ENCODE measurements at places on chromosomes 5 and 9.
A peak's percentile ranks its signal among the peaks of the same experiment; 100 is the strongest.

DNA sequence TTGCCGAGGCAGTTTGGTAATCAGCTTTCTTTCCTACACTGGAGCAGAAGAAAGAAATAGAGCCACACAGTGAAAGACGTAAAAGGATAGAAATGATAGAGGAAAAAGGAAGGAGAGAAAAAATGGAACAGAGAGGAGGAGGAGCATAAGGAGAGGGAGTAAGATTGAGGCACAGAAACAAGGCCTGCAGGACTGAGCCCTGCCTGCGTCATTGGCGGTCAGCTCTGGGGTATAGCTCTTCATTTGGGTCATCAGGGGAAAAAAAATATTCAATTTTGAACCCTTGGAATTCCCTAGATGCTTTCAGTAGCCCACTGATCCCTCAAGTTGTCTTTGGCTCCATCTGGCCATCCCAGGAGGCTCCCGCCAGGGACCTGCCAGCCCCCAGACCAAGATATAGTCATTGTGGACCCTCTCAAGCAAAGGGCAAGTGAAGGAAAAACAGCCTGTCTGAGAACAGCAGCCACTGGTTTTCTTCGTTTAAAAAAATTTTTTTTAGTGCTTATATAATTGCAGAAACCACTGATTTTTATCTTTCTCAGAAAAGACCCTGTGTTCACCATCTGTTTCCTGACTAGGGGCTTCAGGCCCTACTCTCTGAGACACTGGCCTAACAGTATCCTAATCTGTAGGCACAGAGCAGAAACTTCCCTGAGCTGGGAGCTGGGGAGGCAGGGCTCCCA, 31.3 kb upstream of the MATR3 start:
- DNase-seq, result no peak

- DNase-seq, result no peak
Observed at GRCh38 chr9:70205366-70206020, 53.3 kb upstream of the SMC5 start.

- DNase-seq, result no peak
Observed at GRCh38 chr9:121373011-121373729, 3.1 kb upstream of the STOM start.

DNA sequence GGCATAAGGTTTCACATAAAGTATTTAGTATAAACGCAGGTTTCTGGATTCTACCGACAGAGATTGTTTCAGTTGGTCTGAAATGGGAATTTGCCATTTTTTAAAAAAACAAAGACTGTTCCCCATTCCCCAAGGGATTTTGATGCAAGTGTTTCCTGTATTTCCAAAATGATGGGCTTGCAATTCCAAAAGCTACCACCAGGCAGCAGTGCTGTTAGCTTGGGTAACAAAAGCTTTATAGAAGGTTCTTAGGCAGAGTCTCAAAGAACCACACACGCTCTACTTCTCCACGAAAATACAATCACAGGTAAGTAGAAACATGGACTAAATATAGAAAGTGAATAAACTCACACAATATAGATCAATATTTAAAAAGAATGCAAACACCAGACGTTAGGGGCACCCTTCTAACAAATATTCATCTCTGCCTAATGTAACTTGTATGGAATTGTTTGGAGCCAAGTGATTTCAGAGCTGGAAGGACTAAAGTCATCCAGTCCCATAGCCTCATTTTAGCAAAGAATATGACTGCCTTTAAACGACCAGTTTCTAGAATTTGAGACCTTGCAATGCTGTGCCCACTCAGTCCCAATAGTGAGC, 154.3 kb downstream of the SPOCK1 start:
- DNase-seq, result peak; percentile 27

DNA sequence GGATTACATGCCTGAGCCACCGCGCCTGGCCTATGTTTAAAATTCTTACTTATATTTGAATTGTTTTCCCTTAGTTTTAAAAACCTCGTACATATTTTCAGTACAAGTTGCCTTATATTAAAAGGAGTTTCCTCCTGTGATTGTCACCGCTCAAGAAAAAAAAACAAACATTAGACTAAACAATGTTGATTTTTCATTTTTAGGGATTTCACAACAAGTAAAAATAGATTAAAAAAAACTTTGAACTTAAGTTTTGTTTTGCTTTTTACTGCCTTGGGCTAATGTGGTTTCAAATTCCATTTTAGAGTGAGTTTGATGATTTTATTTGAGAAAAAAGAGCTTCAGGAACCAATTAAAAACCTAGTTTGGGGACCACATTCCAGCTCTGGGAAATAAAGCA, 1196.6 kb upstream of the CDH18 start:
- no peak for DNase-seq

GRCh38 chr5:164679461-164679860, 1174.0 kb downstream of the MAT2B start:
- DNase-seq, result no peak

DNA sequence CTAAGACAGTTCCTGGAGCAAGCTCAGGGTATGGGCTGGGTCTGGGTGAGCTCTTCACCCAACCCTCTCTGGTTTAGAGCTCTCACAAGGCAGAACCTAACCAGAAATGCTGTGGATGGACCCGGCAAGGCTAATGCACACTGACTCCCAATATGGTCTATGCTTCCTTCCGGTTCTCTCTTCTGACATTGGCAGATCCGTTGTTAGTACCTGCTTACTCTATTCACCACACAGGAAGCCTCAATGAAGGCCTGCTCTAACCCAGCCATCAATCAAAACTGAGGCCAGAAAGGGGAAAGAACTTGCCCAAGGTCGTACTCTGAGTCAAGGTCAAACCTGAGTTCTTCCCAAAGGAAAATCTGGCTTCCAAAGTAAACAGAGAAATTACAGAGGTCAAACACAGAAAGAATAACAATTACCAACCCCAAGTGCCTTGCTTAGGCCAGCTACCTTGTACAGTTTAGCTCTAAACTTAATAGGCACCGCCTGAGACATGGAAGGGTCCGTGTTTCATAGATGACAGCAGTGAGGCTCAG, 46.0 kb upstream of the AKNA start:
- no peak for DNase-seq

DNA sequence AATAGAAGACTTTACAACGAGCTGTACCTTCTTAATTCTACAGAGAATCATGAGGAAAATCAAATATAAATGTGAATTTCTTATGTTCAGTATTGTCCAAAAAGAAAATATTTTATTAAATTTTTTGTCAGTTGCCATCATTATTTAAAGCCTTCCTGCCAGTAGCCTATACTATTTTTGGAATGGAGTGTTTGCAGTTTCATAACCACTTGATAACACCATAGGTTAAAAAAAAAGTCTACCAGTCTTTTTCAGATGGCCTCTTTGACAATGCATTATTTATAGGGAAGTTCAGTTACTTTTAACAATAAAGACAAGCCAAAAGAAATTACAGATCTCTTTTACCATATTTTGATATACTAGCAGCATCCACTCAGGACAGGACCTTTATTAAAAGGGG, 80.3 kb upstream of the CCDC152 start:
- no peak for DNase-seq

GRCh38 chr9:92962846-92963245, 15.5 kb downstream of the FGD3 start:
- DNase-seq, result no peak

- DNase-seq, result no peak
Observed at GRCh38 chr9:129486756-129487657, 133.9 kb downstream of the C9orf50 start.

DNA sequence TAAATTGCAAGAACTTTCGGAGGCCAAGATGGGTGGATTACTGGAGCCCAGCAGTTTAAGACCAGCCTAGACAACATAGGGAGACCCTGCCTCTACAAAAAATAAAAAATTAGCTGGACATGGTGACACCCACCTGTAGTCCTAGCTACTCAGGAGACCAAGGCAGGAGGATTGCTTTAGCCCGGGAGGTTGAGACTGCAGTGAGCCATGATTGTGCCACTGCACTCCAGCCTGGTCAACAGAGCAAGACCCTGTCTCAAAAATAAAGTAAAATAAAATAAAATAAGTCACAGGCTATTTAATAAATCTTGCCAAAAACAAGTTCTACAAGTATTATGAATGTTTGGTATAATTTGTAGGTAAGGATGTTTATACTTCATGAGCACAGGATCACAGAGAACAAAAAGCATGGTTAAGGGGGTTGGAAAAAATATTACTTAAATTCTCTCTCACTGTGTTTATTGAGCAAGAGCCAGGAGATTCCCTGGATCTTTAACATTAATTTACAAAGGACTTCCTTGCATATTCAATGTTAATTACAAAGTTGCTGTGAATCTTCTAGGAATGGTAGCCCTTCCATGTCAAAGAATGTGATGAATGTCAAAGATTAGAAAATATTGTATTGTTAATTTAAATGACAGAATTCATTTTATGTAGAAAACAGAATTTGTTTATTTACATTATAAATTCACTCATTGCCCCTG, 164.0 kb downstream of the RFX3 start:
- no peak for DNase-seq

- no peak for DNase-seq
Observed at GRCh38 chr5:79774855-79775237, 85.2 kb downstream of the CMYA5 start.

- no peak for DNase-seq
Observed at GRCh38 chr9:129610473-129611306, 10.2 kb downstream of the C9orf50 start.

- no peak for DNase-seq
Observed at GRCh38 chr5:82828211-82828610, 249.0 kb downstream of the TMEM167A start.

DNA sequence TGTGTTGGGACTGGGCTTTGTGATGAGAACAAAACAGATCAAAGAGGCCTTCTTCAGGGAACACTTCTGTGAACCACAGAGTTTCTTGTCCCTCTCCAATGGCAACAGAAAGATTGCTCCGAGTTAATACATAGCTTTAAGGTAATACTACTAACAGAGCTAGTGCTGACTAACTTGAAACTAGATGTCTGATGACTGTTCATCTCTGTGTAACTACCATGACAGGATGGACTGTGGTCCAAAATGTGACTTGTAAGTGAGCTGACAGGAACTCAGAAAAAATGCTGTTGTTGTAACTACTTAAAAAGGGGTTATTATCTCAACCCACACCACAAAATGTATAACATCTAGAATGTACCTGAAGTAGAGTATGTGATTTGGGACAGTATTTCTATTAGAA, 630.2 kb upstream of the DMAC1 start:
- no peak for DNase-seq

GRCh38 chr5:39376293-39376714, 12.0 kb upstream of the C9 start:
- DNase-seq, result peak; percentile 1

- DNase-seq, result peak; percentile 82
Observed at GRCh38 chr5:72366324-72366976, 46.3 kb downstream of the PTCD2 start.

DNA sequence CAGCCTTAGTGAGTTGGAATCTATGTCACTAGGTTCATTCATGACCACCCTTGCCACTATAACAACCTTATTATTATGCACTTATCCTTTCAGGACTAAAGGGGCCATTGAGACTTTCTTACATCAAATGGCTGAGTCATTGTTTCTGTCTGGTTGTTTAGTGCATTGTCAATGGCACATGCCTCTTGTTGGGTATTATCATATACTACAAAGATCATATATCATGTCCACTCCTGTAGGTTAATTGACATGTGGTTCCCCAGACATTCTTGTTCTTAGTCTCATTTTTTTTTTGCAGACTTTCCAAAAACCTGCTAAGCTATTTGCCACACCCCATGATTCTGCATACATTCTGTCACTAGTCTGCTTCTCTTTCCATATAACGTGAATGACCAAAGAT, 66.7 kb upstream of the PRDM9 start:
- no peak for DNase-seq

- DNase-seq, result no peak
Observed at GRCh38 chr5:124936626-124936933, 190.1 kb upstream of the ZNF608 start.

DNA sequence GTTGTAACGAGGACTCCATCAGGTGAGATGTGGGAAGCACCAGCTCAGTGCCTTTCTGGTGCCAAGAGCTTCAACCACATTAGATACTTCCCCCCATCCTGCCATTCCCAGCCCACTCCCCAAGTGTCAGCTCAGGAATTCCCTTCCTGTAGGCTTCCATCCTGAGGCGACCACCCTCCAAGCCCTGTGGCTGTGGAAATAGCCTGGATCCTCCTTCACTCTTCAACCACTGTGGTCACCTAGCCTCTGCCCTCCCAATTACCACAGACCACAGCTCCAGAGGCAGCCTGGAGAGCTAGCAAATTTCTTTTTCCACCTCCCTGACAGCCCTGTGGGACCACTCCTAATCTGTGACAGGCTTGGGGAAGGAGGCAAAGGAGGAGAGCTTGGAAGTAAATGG, 219.8 kb upstream of the MAP3K1 start:
- no peak for DNase-seq

- no peak for DNase-seq
Observed at GRCh38 chr5:96790961-96791504, 16.7 kb downstream of the ERAP1 start.

GRCh38 chr9:110282739-110283081, 26.4 kb upstream of the TXN start:
- DNase-seq, result no peak

Data from NCI-H2029 treated with DMSO at 0.1 percent for 48 hours (cell line).